ENCODE measurements at places on chromosomes 2 and 18.

GRCh38 chr2:190698895-190699294 is 50.0 kb downstream of the NAB1 start:
- DNase-seq: no peak

GRCh38 chr2:216519154-216519762 is 20.6 kb downstream of the RPL37A start:
- DNase-seq: peak; percentile 77

- DNase-seq: no peak
Measured at GRCh38 chr2:159052157-159052601, 83.7 kb downstream of the TANC1 start.

DNA sequence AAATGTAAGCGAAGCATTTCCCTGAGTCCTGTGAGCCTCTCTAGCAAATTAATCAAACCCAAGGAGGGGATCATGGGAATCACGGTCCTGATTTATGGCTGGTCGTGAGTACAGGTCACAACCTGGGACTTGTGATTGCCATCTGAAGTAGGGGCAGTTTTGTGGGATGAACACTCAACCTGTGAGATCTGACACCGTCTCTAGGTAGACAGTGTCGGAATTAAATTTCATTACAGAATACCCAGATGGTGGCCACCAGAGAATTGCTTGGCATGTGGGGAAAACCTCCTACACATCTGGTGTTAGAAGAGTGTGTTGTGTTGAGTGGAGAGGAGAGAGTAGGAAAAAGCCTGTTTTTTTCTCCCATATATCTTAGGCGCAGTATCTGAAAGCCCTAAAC is 12.5 kb downstream of the CAPN14 start:
- DNase-seq: no peak

- DNase-seq: no peak
Measured at GRCh38 chr2:150371044-150371818, 116.2 kb downstream of the RND3 start.

DNA sequence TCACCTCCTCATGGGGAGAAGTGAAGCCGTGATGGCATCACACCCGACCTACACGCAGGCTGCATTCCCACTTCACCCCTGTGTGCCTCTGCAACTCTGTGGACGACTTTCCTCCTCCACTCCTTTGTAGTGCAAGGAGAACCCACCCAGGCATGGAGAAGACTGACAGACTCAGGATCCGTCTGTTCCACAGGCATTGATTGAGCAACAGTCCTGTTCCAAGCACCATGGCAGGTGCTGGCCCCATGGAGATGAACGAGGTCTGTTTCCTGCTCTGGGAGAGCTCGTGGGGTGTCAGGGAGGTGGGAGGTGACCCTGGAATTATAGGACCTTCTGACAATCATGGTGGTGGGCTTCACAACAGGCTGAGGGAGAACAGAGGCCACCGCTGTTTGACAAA is 284.7 kb upstream of the HDAC4 start:
- DNase-seq: no peak

GRCh38 chr2:240143801-240144648 is 3.6 kb upstream of the OTOS start:
- DNase-seq: no peak

GRCh38 chr2:85945586-85945985 is 56.8 kb upstream of the ST3GAL5 start:
- no peak for DNase-seq

- DNase-seq: no peak
Measured at GRCh38 chr2:9327873-9328352, 95.4 kb downstream of the ITGB1BP1 start.

All from Jurkat, Clone E6-1 (cell line).